ENCODE measurements at places on chromosomes 4 and X. TPM values are rescaled to one million over a fixed set of nuclear protein-coding genes. Genes with fewer than 3 reads are reported as not detected.

EDNRA gene
- total RNA-seq: 28.3 TPM

MAGEB17 gene
- total RNA-seq: not detected

DNA sequence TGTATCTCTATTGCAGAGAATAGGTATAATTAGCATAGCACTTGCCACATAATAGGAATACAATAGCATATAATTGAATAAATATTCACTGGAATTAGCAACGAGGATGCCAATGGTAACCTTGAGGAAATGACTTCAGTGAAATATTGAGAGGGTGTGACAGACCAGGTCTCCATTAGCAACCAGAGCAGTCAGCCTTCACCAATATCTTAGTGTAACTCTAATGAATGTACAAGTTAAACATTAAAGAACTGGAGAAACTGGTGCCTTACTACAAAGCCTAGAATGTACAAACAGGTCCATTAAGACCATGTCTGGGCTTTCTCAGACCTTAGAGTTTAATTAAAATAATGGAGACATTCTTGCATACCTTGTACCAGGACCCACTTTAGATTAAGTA is 143.0 kb downstream of the MAGEB17 start:
- DNase-seq: no peak

RAB28 gene
- 17.9 TPM for total RNA-seq

DNA sequence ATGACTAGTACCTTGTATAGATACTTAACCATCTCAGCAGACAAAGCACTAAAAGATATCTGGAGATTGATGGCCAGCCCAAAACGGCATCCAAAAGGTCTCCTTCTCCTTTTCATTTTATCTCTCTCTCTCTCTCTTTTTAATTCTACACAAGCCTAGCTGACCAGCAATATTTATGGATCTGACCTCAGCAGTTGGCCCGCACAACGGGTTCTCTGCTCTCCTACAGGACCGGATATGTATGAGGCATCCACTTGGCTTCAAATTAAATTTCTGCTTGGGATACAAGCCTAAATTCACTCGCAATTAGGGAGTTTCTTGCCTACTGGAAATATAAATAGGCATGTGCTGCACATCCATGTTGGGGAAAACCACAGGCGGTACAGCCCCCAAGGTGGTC is 22.5 kb upstream of the CT55 start:
- DNase-seq: no peak

SLC25A4 gene
- 40.3 TPM for total RNA-seq
